ENCODE measurements at places on chromosomes 6 and 20. TPM values are rescaled to one million over a fixed set of nuclear protein-coding genes. Genes with fewer than 3 reads are reported as not detected.

Gene ZNF322
- total RNA-seq = 16.0 TPM

Gene SUMO4
- total RNA-seq = 1.2 TPM

- peak; percentile 63 for DNase-seq
Measured at GRCh38 chr6:5302995-5303622, 41.8 kb downstream of the FARS2 start.

- no peak for DNase-seq
Measured at GRCh38 chr20:5074232-5074674, 45.5 kb downstream of the PCNA start.

Gene INSM1
- 4.4 TPM for total RNA-seq

GRCh38 chr20:5734602-5735001, 15.6 kb upstream of the SHLD1 start:
- no peak for DNase-seq

Gene PNPLA1
- total RNA-seq = 0.09 TPM

DNA sequence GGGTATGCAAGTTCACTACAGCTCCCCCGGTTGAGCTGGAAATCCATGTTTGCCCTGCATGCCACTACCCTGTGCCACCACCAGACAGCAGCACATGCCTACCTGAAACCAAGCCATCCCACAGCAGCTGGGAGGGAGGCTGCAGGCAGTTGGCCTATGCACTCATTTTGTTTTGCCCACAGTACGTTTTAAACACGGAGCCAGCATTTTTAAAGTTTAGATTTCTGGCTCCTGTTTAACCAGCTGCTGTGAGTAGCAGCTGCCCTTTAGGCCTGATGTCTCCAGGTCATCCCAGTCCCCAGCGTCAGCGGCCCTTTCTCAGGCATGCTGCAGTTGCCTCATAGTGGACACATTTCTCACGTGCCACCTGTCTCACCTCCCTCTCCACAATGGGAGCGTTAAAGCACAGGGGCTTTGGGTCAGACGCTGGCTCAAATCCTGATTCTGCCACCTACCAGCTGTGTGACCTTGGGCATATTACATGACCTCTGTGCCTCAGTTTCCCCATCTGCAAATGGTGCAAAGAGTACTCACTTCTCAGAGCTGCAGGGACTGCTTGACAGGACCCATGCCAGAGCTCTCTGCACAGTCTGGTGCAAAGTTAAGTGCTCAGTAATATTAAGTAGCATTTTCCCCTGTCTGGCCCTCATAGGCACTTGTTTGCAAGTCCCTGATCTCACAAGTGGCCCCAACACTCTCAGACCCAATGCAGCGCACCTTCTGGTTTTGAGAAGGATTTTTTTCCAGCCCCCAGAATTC, 8.2 kb upstream of the UBE2V1 start:
- DNase-seq = peak; percentile 74

- DNase-seq = no peak
Measured at GRCh38 chr6:82364087-82365015, 734 bp downstream of the TPBG start.

DNA sequence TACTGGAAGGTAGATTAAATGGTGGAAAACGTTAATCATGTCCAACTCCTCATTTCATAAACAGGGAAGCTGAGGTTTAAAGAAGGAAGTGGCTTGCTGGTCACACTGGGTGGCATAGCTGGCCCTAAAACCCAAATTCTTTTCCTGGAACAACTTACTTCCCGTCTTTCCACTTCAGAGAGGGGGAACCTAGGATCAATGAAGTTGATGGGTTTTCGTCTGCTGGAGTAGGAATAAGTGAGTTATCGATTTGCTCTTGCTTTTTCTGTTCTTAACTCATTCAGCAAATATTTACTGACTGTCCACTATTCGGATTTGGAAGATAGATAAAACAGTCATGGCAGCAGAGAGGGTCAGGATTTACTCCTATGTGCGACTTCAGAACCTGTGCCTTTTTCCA, 1.2 kb upstream of the SYS1 start:
- no peak for DNase-seq

- DNase-seq = no peak
Measured at GRCh38 chr6:5471637-5472398, 210.5 kb downstream of the FARS2 start.

GRCh38 chr6:63573899-63574553, 1.7 kb downstream of the LOC128125822 start:
- peak; percentile 4 for DNase-seq

Gene ZBP1
- total RNA-seq = 2.0 TPM

Gene OTOR
- total RNA-seq = 0.19 TPM

Gene JAG1
- 8.1 TPM for total RNA-seq

DNA sequence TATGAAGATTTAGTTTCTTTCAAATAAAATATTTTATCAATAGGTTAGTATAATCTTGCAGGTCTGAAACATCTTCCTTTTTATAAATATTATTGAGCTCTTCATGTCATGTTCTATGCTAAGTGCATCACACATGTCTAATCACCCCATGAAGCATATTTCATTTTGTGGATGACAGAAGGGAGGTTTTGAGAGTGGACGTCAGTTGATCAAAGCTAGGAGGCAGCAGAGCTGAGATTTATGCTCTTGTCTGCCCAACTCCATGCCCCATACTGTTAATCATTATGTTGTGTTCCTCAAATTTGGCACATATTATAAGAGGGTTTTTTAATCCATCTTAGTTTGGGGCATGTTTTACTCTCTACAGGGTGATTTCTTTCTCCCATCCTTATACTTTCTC, 22.7 kb downstream of the DSE start:
- no peak for DNase-seq

GRCh38 chr6:163282672-163283071, 131.8 kb upstream of the QKI start:
- DNase-seq = no peak

Gene COL20A1
- total RNA-seq = 0.05 TPM

DNA sequence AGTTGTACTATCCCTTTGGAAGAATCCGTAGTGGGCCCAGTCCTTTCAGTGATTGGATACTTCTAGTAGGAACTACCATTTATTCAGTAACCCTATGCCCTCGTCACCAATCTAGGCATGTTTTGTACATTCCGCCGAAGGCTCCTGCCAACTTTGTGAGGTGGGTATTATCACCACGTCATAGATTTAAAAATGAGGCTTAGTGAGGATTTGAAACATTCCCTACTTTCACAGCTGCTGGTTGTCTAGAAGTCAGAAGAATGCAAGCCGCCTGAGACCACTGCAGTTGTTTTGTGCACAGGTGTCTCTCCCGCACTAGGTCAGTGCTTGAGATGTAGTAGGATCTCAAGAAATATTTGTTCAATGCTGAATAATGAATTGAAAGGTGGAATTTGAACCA, 32.6 kb downstream of the ENPP1 start:
- DNase-seq = no peak

Gene MLIP
- 0.19 TPM for total RNA-seq

GRCh38 chr6:72461144-72461543, 160.7 kb upstream of the KCNQ5 start:
- DNase-seq = no peak

Gene WFDC5
- total RNA-seq = 0.52 TPM

GRCh38 chr20:57020364-57020763, 246.1 kb downstream of the BMP7 start:
- DNase-seq = no peak

Gene SIRPG
- total RNA-seq = 26.0 TPM

DNA sequence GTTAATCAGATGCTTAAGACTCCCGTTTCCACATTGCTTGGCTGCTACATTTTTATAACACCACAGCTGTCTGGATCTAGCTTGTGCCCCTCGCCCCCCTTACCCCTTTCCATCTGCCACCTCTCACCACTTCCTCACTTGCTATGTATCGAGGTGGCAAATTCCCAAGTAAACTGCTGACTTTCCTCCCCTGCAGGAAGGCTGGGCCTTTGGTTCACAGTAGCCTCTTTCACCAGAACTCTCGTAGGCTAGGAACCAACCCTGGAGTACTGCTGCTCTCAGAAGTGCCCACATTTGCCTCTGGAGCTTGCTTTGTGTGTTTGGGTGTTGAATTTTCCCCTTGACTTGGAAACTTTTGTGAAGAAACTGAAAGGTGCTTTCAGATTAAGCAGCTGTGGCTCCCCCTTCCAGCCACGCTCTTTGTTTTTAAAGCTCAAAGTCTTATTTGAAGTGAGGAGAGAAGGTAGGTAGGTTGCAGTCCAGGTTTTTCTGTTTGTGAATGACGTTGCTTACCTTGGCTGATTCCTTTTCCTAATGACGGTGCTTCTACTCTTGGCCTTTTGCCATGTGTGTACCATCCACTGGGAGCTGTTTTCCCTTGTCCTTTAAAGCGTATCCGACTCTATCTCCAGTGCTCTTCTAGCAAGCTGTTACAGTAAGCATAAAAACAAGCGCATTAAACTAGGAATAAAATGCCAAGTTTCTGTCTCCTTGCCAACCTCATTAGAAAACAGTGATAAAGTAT, 90.4 kb downstream of the CARMIL1 start:
- DNase-seq = peak; percentile 59

DNA sequence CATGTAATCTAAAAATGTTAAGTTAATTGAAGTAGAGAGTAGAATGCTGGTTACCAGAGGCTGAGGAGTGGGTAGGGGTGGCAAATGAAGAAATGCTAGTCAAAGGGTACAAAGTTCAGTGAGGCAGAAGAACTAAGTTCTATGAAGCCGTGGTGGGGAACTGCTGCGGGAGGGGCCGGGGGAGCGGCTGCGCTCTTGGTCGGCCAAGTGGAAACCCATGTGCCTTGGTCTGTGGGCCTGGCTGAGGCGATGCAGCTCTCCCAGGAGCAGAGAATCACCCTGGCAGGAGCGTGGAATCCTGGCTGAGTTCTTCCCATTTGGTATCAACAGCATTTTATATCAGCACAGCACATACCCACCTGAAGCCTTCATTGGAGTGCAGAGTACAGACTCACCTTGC, 22.3 kb downstream of the TTLL2 start:
- no peak for DNase-seq

- DNase-seq = no peak
Measured at GRCh38 chr6:74609871-74610270, 596.0 kb downstream of the COL12A1 start.

GRCh38 chr6:78363688-78364087, 503.7 kb upstream of the IRAK1BP1 start:
- no peak for DNase-seq

Gene CEBPB
- total RNA-seq = 9.2 TPM

Gene SSTR4
- not detected for total RNA-seq

DNA sequence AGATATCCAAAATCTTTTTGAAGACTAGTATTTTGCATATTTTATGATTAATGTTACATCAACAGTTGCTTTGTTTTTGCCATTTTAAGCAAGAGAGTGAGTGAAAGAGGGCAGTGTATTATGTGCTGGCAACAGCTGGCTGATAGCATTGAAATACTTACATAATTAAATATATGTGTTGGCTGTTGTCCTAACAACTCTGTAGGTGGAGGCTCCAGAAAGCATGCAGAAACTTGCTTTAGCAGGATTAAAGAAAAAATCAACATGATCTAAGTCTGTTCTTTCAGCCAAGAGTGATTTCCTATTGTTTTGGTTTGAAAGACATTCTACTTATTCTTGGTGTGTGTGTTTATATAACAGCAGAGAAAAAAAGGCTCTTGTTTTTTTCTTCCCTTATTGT, 127.5 kb downstream of the CDKAL1 start:
- no peak for DNase-seq

DNA sequence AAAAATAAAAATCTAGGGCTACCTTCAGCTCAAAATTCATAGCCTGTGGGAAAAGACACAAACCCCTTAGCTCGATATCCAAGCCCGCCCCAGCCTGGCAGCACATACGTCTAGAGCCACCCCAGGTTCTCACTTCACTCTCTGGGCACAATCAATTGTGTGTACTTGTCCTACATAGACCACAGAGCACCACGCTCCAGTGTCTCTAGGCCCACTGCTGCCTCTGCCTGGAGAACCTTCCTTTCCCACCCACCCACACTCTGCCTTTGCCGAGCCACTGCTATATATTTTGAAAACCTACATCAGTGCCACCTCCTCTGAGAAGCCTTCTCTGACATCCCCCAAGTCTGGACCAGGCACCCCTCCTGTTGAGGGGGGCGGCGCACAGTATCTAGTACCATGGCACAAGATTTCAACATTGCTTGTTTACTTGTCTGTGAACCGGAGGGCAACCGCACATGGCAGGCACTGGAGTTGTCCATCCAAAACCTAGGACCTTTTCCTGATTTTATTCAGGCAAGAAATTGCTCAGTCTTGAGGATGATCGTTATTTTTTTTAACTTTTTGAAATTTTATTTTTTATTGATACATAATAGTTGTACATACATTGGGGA, 141.5 kb downstream of the UNC5CL start:
- no peak for DNase-seq

DNA sequence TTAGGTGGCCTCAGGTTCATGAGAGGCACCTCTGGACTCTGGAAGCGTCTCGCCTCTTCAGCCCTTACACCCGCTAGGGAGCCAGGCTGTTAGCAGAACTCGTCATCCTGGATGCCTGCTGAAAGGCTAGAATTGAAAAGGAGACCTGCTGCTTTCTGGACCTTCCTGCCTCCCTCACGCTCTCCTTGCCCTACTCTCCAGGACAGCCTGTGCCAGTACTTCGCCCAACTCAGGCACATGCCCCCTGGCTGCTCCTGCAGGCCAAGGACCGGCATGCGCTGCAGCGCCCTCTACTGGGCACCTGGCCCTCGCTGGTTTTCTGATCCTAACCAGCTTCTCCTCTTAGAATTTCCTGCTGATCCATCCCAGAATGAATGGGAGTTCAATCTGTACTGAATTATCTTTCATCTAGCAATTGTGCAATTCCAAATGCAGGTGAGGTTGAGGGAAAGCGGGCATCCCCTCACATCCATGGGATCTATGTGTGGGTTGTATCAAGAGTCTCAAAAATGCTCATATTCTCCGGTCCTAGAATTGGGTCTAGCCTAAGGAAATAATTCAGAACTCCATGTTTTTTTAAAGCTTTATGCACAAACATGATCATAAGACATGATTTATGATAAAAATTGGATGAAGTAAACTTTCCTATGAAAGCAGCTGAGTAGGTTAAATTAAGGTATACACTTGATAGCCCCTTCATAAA, 78.0 kb downstream of the PTPN1 start:
- peak; percentile 28 for DNase-seq

- peak; percentile 13 for DNase-seq
Measured at GRCh38 chr20:48100483-48100882, 315.2 kb upstream of the SULF2 start.

DNA sequence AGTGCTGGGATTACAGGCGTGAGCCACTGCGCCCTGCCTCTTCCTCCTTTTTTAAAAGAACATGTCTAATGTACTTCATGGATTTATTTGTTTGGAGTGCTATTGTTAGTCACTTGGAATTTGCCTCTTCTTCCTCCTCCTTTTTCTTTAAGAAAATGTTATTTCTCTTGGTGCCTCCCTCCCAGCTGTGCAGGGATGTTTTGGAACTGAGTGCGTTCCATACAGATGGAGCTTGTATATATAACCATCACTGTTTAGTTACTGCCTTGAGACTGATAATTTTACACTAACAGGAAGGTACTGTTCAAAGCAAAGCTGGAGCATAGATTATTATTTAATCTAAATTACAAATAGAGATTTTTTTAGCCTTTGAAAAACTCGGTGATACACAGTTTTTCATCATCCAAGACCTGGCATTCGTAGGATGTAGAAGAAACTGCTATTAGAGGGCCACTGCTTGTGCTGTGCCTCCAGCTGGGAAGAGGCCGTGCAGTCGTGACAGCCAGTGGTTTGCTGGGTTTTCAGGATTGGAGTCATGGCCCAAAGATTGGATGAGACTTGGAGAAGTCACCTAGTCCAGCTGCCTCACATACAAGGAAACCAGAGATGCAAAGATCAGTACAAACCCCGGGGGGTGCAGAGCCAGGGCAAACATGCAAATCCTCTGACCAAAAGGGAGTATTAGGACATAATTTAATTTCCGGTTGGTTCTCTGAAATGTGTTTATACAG, 123.1 kb downstream of the PLEKHG1 start:
- DNase-seq = no peak

Data from thymus (tissue), 14 donors.